ENCODE measurements at places on chromosomes 3 and 15.

- no peak for DNase-seq
Measured at GRCh38 chr3:71872256-71872655, 87.3 kb upstream of the PROK2 start.

DNA sequence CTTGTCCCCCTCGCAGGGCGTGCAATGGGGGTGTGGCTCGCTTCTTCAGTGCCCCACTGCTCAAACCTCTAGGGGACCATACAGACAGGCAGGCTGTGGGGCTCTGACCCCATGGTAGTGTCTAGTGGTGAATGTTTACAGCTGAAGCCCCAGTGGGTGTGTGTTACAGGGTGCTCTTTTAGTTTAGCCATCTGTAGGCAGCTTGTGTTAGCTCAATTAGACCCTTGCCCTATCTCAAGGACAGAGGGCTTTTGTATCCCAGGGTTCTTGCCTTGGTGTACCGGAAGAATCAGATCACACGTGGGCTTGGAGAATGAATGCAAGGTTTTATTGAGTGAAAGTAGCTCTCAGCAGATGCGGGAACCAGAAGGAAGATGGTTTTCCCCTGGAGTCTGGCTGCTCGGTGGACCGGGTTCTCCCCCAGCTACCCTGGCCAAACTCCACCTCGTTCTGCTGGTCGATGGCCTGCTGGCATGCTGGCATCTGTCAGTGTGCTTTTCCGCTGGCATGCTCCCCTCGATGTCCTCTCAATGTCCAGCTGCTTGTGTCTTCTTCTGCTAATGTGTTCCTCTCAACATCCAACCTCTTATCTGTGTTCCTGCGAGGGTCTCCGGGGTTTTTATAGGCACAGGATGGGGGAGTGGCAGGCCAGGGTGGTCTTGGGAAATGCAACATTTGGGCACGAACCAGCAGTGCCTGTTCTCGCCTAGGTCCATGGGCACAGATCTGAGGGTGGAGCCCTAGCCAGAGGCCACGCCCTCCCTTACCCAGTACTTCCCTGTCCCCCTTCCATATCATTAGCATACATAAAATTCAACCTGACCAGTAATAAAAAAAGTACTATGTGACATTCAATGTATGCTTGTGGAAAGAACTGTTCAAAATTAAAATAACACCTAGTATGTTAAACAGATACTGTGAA lies 6.6 kb downstream of the SPCS1 start:
- no peak for DNase-seq

DNA sequence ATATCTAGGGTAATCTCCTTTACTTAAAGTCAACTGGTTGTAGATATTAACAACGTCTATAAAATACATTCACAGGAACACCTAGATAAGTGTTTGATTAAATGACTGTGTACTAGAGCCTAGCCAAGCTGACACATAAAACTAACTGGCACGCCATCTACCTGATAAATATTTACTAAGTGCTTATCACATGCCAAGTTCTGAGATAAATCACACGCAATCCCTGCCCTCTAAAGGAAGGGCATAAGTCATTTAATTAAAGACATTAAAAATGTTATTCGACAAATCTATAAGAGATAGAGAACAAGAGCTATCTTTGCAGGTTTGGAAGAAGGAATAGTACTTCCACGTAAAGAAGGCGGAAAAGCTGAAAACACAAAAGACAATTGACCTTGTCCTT lies 11.1 kb upstream of the MB21D2 start:
- no peak for DNase-seq

GRCh38 chr3:190208196-190208595 lies 87.5 kb upstream of the P3H2 start:
- no peak for DNase-seq

DNA sequence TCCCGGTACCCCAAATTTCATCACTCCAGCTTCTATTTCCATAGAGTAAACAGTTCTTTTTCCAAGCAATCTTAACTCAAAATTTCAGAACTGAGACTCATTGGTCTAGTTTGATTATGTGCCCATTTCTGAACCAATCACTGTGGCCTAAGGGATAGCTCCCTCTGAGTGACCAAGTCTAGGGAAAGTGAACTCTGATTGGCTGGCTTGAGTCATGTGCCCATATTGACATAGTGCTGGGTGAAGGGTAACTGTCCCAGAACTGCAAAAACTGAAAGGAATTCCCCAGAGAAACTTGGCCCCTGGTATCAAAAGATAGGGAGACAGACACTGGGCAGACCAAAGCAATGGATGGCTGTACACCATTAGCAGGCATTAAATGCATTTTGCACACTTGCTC lies 171.2 kb upstream of the WNT5A start:
- DNase-seq = no peak

DNA sequence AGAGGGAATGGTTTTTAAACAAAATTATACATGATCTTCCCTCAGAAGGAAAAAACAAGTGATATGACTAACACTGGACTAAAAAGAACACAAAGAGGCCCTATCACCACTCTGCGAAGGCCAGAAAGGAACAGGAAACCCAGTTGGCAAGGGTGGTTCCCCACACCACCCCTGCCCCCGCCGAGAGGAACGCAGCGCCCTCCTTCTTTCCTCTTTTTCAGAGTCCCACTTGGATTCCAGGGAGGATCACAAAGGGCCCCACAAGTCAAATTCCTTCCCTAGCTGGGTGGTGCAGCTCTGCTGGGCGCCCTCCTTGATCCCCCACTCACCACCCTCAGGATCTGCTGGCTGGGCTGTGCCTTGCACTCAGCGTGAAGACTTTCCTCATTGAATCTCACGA lies 29.8 kb downstream of the PLA1A start:
- DNase-seq = no peak

- no peak for DNase-seq
Measured at GRCh38 chr3:187841560-187841959, 96.3 kb upstream of the BCL6 start.

- DNase-seq = peak; percentile 6
Measured at GRCh38 chr3:62558549-62559112, 185.3 kb upstream of the FEZF2 start.

- DNase-seq = no peak
Measured at GRCh38 chr3:188439080-188439479, 285.1 kb downstream of the LPP start.

GRCh38 chr15:28003302-28004037 lies 95.6 kb downstream of the OCA2 start:
- no peak for DNase-seq

- no peak for DNase-seq
Measured at GRCh38 chr15:78224023-78224411, 10.3 kb downstream of the ACSBG1 start.

DNA sequence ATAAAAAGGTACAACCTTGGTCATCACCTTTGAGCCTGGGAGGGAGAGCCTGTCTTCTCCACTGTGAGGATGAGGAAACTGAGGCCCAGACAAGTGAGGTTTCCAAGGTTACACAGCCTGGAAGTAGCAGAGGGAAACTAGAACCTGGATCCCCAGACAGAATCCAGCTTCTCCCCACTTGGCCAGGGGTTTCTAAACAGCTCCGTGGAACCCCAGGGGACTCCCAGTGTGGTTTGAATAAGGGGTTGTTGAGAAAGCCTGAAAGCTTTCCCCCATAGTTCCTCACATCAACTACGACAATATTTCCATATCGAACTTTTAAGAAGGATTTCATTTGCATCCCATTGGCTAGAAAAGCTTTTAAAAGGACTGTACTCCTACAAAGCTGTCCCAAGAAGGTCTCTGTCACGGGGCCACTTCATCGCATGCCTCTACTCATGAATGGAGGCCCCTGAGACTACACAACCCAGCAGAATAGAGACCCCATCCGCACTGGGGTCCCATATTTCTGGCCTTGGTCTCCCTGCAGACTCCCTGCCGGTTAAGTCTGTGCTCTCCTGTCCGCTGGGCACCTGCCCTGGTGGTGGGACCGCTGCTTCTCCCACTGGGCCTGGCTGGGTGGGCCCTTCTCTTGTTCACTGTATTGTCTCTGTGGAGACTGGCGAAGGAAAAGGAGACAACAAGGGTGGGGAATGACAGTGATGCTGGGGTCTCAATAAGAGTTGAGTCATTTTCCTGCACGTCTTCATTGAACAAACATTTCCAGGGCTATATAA lies 178.5 kb downstream of the SMAD6 start:
- DNase-seq = no peak

DNA sequence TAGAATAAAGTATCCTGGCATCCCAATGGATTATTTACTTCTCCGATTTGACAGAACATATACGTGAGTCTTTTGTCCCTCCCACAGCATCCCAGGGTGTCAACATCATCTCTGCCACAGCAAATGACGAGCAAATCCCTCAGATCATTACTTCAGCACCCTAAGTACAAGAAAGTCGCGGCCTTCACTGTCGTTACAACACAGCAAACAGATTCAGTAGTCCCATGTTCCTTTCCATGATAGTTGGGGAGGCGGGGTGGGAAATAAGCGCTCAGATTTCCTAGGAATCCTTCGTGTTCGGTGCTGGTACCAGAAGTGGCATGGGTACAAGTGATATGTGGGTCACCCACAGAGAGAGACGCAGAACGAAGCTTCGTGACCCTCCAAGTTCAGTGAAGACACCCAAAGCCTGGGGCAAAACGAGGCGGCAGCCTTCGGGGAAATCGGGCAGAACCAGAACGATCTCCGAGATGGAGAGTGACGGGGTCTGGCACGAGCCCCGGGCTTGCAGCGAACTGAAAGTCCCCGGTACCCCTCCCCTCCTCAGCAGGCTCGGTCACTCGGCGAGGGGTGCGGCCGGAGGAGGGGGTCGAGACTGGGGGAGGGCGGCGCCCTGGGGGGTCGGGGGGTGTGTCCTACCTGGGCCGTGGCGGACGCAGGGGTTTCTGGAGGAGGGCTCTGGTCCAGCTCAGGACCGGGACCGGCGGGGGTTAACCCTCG lies 619 bp downstream of the TTBK2 start:
- DNase-seq = peak; percentile 64

DNA sequence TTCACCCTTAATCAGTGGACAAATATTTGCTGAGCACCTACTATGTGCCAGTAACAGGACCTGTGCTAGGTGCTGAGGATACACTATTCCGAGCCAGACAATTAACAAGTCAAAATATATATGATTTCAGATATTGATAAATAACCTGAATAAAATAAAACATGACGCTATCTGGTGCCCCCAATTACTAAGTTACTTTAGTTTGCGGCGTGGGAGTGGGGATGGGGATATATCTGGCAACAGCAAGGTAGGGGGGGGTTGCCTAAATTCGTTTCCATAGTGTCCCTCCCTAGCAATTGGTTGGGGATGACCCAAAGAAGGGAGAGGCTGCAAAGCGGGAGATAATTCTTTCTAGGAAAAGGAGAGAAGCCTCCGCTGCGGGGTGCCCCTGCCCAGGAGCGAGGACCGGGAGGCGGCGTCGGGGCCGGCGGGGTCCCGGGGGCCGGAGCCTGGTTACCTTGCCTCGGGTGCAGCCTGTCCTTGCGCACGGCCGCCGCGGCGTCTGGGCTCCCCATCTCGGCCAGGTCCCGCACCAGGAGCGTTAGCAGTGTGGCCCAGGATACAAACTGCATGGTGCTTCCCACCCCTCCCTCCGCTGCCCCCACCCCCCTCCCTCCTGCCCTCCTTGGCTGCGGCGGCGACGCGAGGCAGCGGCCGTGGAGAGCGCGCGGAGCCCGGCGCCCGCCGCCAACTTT lies 567 bp downstream of the ADAMTS9 start:
- peak; percentile 2 for DNase-seq
